ENCODE measurements at places on chromosomes 3 and 15.

- DNase-seq = peak; percentile 44
Measured at GRCh38 chr3:142586803-142587406, 8.4 kb upstream of the ATR start.

- DNase-seq = no peak
Measured at GRCh38 chr3:132443421-132443820, 26.1 kb downstream of the DNAJC13 start.

GRCh38 chr15:79922512-79923078 is 25.8 kb upstream of the MTHFS start:
- DNase-seq = no peak

DNA sequence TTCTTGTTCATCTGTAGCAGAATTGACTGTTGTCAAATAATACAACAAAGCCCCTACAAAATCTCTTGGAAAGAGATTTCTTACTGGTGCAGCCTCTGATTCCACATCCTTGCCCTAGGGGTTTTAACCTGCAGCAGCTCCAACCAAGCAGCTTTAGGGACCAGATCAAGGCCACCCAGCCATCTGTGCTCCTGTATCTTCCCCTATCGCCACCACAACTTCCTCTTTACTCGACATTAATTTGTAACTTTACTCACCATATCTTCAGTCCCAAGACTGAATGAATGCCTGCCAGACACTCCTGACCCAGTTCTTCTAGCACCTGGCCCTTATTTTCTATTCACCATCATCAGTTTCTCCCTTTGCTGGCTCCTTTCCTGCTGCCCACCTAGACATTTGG is 156.6 kb upstream of the IL12A start:
- DNase-seq = no peak

GRCh38 chr3:32403663-32404062 is 12.0 kb downstream of the CMTM7 start:
- no peak for DNase-seq

DNA sequence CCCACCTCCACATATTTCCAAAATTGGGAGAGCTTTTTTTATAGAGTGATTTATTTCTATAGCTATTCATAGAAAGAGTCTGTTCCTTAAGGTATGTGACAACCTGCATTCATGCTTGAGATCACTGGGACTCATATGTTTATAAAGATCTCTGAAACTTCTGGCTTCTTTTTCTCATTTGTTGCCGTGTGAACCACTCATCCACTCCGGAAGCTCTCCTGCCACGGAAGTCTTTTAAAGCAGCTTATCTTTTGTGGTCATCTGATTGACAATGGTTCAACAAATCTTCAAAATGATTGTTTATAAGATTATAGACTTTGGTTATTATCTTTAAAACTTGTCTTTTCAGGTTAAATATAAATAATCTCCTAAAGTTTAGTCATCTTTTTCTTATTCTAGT is 260.5 kb downstream of the C3orf38 start:
- DNase-seq = no peak

GRCh38 chr3:170360916-170361315 is 3.4 kb downstream of the SKIL start:
- no peak for DNase-seq

DNA sequence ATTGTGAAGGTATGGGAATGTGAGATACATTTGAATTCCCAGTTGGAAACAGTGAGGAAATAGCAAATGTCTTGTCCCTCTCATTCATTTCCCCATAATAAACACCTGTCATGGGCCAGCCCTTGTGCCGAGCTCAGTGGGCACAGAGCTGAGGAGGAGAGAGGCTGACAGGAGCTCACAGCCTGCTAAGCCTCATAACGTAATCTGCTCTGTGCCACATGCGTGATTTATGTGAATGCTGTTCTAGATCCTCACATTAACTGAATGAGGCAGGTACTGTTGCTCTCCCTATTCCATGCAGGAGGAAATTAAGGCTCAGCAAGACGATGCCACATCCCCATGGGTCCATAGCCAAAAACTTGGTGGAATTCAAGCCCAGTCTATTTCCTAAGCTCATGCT is 35.2 kb upstream of the RHO start:
- no peak for DNase-seq
